ENCODE measurements at places on chromosomes 6 and 20.

DNA sequence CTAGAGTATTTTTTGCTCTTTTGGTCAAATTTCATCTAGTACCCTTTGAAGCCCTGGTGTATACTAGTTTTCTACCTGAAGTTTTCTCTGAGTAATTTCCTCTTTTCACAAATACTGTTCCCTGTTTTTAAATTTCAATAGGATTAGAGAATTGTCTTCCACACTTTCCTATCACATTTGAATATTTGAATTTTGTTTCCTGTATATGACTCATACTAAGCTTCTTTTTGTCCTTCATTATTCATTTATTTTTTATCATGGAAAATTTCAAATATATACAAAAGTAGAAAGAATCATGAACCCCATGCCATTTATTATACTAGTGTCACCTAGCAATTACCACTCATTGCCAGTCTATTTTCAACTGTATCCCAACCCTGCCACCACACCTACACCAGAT is 52.7 kb downstream of the LHFPL5 start:
- DNase-seq: no peak

GRCh38 chr6:37696841-37697662 is 631 bp downstream of the MDGA1 start:
- DNase-seq: no peak

DNA sequence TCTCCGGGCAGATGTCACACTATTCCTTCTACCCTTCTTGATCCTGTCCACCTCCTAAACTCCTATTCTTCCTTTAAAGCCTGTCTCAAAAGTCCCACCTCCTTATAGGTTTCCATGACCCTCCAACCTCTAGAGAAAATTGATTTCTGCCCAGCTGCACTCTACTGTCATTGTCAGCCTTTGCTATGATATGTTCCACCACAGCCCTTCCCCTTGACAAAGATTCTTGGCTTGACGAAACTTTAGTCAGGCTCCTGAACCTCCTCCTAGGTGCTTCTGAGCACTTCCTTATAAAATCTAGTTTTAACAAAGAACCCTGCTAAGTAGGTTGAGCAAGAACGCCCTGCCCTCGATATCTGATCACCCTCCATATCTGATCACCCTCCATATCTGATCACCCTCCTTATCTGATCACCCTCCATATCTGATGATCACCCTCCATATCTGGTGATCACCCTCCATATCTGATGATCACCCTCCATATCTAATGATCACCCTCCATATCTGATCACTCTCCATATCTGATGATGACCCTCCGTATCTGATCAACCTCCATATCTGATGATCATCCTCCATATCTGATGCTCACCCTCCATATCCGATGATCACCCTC is 103.2 kb downstream of the RIN2 start:
- DNase-seq: no peak

DNA sequence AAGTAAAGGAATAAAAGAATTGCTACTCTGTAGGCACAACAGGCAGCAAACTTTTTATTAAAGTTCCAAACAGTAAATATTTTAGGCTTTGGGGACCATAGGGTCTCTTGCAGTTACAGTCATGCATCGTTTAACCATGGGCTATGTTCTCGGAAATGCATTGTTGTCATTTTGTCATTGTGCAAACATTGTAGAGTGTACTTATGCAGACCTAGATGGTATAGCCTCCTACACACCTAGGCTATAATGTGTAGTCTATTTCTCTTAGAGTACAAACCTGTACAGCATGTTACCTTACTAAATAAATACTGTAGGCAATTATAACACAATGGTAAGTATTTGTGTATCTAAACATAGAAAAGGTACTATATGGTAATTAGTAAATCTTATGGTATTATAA is 54.7 kb downstream of the CDS2 start:
- no peak for DNase-seq

- no peak for DNase-seq
Observed at GRCh38 chr6:5896476-5897200, 110.1 kb downstream of the NRN1 start.

DNA sequence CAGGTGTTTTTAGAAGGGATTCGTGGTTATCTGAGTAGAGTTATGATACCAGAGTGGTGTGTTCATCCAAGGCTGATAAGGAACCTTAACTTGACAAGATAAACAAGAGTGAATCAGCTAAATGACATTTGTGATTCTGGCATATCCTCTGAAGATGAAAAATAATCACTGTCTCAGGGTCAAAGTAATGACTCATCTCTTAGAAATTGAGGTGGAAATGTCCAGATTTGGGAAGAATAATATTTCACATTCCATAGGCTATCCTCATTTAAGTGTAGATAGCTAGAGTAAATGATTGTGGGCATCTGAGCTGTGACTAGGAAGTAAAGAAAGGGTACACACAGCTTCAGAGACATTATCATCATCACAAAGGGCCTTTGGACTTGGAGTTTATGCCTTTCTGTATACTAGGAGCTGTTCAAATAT is 255.7 kb downstream of the GJA1 start:
- no peak for DNase-seq

GRCh38 chr20:6178537-6178936 is 55.7 kb upstream of the FERMT1 start:
- no peak for DNase-seq

DNA sequence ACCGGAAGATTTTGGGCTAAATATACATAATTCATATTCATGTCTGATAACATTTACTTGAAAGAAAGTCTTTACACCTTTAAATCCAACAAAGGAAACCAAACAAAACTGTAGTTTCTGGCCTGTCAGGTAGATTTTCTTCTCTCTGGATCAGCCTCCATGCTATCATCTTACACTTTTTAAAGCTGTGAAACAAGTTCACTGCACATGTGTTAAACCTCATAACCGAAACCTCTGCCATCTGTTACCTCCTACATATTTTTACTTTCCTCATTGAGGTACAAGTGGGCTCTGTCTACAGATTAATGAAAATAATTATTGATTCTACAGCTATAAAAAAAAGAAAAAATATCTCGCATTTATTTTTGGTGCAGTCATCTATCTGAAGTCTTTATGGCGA is 149.9 kb downstream of the RALGAPA2 start:
- no peak for DNase-seq

- no peak for DNase-seq
Observed at GRCh38 chr20:25574411-25574810, 10.9 kb downstream of the NINL start.

- no peak for DNase-seq
Observed at GRCh38 chr6:131823276-131823902, 15.6 kb downstream of the ENPP1 start.

DNA sequence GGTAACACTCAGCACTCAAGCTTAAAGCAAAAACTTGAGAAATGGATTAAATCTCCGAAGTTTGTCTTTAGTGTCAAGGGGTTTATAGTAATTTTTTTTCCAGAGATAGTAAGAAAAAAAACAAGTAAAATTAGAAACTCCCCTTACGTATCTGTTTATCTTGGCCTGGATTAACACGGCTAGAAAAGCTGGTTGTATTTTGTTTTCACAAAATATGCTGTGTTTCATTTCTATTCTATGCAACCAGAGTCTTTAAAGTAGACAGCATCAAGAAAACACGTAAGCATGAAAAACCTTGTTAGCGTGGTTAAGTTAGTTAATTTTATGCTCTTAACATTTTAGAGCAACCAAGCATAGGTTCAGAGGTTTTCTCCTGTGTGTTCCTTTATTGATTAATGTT is 21.8 kb upstream of the ERVFRD-1 start:
- no peak for DNase-seq

DNA sequence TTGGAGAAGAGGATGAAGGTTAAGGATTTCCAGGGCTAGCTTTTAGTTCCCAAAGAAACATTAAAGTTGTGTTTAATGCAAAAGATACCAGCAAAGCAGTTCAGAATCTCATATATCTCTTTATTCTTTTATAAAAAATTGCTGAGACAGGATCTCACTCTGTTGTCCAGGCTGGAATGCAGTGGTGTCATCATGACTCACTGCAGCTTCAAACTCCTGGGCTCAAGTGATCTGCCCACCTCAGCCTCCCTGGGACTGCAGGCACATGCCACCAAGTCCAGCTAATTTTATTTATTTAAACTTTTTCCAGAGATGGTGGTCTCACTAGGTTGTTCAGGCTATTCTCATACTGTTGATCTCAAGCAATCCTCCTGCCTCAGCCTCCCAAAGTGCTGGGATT is 41.1 kb upstream of the CAP2 start:
- no peak for DNase-seq

DNA sequence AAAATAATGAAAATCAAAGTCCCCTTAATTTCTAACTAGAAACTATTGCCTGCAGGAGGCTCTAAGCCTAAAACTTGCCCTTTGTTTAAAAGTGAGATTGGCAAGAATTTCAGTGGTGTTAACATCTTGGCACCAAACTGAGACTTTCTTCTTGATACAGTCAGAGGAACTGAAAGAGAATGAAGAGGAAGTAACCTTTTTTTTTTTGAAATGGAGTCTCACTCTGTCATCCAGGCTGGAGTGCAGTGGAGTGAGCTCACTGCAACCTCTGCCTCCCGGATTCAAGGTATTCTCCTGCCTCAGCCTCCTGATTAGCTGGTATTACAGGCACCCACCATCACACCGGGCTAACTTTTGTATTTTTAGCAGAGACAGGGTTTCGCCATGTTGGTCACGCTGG is 3.6 kb downstream of the DOP1A start:
- no peak for DNase-seq

DNA sequence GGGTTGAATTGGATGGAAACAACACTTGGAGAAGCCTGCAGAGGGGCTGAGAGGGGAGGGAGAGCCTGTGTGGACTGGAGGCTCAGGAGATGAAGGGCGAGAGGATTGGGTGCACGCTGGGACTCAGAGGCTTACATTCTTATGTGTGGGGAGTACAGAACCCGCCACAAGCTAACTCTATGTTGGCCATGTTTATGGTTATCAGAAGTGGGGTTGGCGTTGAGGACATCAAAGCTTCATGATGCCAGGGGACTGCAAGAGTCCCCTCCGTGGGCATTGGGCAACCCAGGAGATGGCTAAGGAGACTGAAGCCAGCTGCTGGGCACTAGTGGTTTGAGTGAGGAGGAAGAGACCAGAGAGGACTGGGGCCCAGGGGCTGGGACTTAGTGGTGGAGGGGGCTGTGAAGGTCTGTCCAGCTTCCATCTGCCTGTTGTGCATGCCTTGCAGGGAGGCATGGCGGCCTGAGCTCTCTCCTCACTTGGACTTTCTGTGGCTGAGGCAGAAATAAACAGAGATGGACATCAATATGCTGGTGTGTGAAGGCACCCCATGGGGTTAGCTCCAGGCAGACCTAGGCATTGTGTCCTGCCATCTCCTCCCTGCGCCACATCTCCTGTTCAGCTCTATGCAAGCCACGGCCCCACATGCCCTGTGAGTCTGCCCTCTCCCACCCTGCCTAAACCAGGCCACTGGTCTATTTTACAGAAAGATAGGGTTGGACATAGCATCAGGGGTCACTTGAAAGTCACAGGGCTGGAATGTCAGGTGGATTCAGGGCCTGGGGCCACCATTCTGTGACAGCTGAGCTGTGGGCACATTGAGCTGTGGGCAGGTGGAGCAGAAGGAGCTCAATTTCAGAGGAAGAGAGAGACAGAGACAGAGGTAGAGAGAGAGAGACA is 61.6 kb downstream of the PHACTR3 start:
- DNase-seq: no peak

GRCh38 chr6:145508107-145508506 is 227.2 kb downstream of the EPM2A start:
- DNase-seq: no peak

GRCh38 chr6:162198925-162199324 is 528.6 kb downstream of the PRKN start:
- DNase-seq: no peak

DNA sequence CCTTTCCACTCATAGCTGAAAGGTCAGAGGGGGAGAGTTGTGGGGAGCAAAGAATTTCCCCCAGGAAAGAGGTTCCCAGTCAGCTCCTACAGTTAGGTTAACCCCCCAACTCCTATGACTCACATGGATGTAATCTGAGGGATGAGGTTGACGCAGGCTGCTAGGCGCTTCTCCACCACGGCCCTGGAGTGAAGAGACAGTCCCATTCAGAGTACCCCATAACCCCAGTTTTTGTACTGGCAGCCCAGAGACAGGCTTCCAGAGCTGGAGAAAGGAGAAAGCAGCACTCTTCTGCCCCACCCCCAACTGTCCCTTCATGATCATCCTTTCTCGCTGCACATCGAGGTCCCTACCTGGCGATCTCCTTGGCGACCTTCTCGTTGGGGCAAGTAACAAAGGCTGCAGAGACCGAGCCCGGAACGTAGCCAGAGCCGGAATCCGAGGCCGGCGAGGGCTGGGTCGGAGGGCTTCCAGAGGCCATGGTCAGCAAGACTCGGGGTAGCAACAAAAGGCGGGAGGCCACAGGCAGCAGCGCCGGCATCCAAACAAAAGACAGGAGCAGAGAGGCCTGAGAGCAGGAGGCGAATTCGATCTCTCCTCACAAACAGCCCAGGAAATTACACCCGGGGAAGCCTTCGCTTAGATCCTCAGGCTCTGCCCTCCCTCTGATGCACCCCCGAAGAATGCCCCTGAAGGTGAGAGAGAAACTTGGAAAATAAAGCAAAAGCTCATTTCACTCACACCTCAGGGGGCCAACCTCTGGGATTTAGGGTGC is 592 bp downstream of the CUTA start:
- DNase-seq: no peak

DNA sequence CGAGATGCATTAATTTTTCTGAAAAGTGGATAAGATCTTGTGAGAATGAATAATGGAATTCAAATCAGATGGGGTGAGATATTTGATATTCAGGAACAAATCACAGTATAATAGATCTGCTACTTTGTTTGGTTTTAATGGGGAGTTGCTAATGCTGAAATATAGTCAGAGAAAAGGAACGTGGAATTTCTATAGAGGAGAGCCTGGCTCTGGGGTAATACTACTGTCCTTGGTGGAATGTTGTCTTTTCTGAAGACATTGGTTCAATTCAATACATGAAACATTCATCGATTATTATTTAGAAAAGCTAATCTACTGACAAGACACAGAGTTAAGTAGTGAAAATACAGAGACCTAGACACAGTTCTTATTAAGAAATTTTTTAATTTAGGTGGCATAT is 108.6 kb downstream of the ESR1 start:
- DNase-seq: no peak

- DNase-seq: no peak
Observed at GRCh38 chr6:78611102-78611620, 256.2 kb upstream of the IRAK1BP1 start.

GRCh38 chr20:53331151-53331973 is 262.3 kb downstream of the ZNF217 start:
- no peak for DNase-seq

DNA sequence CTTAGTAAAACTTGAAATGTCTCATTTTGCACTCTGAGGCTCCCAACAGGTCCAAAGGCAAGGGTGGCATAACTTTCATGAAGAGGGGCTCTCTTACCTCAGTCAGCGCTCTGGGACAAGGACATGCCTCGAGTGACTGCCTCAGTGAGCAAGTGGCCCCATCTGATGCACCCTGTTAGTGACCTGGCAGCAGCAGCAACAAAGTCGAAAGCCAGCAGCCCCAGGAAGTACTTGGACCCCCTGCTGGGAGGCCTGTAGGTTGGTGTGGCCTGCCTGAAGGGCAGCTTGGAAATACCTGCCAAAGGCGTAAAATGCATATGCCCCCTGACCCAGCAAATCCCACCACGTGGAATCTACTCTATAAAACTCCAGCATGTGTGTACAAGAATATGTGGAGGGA is 13.2 kb downstream of the MAP1LC3A start:
- no peak for DNase-seq

- no peak for DNase-seq
Observed at GRCh38 chr6:111301946-111302345, 181.1 kb downstream of the REV3L start.

GRCh38 chr6:152776833-152777232 is 26.2 kb downstream of the VIP start:
- DNase-seq: no peak

Data from thoracic aorta (tissue), 2 donors.